KBM-7 (cell line): ENCODE measurements at places on chromosomes 1 and 21.

- DNase-seq: no peak
Observed at GRCh38 chr1:101122452-101123166, 97.0 kb upstream of the DPH5 start.

- DNase-seq: no peak
Observed at GRCh38 chr1:30857964-30858363, 50.6 kb downstream of the SDC3 start.

DNA sequence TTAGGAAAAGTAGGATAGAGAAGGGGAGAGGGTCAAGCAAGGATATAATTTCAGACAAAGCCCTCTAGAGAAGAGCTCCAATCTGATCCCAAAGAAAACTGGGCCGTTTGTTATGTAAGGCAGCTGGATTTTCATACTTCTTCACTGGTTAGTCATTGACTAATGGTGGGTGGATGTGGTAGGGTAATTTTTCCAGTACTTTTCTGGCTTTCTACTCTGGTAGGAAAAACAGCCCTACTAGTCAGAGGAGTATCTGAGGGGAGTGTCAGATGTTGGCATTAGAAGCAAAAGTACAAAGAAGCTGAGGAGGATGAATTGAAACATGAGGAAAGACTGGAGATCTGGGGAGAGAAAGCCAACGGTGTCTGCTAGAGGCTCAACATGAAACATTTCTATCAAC is 145.3 kb downstream of the TNFSF18 start:
- no peak for DNase-seq

DNA sequence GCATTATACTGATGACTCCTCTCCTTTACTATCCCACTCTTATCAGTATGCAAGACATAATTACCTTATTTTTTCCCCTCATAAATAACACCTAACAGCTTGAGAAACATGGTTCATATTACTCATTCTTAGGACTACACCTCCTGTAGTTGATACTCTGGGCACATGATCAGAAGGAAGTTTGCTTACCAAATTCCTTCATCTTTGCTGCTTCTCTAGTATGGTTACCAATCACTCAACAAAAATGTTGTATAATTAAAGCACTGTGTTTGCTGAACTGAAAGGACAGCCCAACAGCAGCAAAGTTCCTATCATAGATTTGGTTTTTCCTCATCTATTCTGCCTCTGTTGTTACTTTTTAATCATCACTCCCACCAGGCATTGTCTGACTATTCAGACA is 586.3 kb downstream of the LRRIQ3 start:
- no peak for DNase-seq

- peak; percentile 3 for DNase-seq
Observed at GRCh38 chr1:77475641-77476040, 193.8 kb downstream of the AK5 start.

GRCh38 chr1:244445320-244446181 is 6.2 kb downstream of the ADSS2 start:
- DNase-seq: no peak

GRCh38 chr1:172497230-172497629 is 35.7 kb upstream of the SUCO start:
- DNase-seq: peak; percentile 15

DNA sequence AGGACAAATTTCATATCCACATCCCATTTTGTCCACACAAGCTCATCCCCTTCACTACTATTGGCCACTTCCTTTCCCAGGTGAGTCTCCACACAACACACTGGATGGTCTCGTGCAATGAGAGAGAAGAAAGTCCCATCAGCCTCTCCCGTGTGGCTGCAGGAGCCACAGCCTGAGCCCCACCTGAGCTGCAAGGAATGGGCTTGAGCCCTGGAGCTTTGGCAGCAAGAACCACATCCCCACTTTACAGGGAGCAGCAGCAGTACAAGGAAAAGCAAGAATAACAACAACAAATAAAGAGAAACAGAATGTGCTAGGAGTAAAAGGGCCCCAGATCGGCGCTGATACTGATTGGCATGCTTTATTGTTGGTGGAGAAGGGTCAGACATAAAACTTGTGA is 117.7 kb downstream of the TPTE start:
- no peak for DNase-seq

DNA sequence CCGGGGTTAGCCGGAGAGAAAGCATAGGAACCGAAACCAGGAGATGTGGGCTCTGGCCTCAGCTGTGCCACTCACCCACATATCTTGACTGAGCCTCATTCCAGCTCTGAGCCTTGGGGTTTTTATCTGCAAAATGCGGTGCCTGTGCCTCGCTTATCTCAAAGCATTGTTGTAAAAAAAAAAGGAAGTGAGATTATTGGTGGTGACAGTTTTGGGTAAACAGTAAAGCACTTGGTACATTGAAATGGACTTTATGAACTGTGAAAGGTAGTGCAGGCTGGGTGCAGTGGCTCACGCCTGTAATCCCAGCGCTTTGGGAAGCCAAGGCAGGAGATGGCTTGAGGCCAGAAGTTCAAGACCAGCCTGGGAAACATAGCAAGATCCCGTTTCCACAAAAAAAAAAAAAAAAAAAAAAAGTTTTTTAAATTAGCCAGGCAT is 3.8 kb downstream of the PTAFR start:
- peak; percentile 93 for DNase-seq

DNA sequence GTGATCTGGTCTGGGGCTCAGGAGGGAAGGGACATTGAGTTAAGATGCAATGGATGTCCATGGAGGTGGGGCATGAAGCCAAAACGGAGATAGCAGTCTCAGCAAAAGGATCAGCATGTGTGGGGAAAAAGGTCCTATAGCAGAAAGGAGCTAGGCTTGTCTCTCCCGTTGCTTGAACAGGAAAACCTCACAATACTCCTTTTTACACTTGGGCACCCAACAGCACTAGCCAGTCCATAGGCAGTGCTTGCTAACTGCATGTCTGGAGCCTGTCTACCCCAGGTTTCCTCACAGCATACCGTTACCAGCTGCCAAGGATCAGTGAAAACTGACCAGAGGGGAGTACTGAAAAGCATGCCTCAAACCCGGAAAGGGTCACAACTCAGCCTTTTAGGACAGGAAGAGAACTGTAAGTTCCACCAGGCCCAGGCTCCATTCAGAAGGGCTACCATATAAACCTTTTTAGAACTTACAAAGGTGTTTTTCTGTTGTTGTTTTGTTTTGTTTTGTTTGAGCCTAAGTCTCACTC is 78.6 kb downstream of the JAK1 start:
- no peak for DNase-seq

- peak; percentile 97 for DNase-seq
Observed at GRCh38 chr1:27300341-27301051, 21.5 kb upstream of the TMEM222 start.

DNA sequence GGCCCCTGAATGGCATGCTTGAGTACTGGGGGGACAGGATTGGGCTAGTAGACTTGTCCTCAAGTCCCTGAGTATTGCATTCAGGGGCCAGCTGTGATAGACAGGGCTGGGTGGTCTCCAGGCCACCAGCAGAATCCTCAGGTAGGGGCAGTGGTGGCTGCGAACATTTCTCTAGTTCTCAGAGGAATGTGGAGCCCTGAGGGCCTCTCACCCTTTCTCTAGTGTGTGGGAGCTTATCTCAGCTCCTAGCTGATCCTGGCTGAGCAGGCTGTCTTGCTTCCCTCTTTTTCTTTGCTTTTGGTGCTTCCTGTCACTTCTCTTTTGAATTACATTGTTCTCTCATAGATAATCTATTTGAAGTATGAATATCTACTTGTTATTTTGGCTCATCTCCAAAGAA is 30.0 kb upstream of the PM20D1 start:
- no peak for DNase-seq

DNA sequence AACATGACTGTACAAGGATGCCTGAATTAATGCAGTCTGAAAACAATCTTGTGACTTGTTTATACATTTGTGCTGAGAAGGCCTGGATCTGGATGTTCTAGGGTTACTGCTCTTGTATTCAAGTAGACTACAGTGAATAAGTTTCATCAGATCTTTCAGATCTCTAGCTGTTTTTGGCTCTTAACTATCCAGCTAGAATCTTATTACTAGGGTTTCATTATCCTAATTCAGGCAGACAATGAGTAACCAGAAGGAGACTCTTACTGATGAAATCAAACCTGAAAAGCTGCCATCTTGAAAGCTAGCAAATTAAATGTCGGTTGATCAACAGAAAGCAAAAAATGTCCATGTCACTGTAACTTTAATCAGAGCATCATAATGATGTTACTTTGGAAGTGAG is 112.5 kb upstream of the KCNK2 start:
- no peak for DNase-seq

DNA sequence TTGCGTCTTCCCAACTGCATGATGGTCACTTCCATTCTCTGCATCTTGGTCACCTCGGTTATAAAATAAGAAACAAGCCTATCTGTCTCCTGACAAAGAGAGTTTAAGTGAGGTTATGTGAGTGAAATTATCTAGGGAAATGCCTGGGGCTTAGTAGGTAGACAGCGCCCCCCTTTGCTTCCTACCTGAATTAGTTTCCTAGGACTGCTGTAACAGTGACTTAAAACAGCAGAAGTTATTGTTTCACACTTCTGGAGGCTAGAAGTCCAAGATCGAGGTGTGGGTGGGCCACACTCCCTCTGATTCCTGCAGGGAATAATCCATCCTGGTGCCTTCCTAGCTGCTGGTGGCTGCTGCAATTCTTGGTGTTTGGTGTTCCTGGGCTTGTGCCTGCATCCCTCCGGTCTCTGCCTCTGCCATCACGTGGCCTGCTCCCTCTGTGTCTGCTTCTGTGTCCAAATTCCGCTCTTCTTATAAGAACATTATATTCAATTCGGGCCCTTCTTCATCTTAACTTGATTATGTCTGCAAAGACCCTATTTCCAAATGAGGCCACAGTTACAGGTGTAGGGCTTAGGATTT is 92.6 kb downstream of the IGSF21 start:
- DNase-seq: no peak

- DNase-seq: no peak
Observed at GRCh38 chr21:27820342-27820741, 853.5 kb upstream of the ADAMTS5 start.

DNA sequence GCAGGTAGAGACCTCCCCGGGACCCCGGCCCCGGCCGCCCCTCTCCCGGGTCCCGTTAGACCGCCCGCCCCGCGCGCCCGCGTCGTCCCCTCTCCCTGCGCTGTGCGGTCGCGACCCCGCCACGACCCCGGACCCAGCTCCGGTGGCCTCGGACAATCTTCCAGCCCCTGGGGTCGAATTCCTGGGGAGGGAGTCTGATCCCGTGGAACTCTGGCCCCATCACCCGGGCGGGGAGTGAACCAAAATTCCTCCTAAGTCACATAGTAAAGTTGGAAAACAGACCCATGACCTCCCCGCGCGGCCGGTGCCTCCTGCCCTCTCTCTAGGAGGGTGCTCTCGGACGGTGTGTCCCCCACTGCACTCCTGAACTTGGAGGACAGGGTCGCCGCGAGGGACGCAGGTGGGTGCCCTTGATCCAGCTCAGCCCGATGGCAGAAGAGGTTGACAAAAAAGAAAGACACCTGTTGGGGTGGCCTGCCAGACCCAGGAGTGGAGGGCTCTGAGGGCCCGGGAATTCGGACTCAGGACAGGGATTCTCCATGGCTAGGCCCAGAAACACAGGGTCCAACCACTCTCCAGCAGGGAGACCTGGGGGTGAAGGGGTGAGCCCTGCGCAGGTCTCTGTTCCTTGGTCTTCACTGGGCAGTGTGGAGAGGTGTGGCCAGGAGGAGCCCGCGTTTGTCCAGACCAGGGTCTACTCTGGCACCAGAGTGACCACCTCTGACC is 451 bp downstream of the ADAMTSL4 start:
- no peak for DNase-seq

DNA sequence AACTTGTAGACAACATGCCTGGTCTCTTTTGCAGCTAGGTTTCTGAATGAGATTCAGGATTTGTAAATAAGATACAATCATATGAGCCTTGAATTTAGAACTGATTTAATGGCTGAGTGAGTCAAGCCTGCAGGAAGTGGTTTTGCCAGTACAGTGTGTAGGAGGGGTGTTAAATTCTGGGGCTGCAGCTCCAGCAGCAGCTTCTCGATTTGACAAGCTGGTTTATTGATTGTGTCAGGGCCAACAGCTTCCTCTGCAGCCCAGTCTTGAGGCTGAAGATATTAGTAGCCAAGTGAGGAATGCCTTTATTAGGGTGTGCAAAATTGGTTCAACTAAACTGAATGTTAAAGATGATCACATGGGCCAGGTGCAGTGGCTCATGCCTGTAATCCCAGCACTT is 11.5 kb upstream of the PLA2G5 start:
- DNase-seq: peak; percentile 58

- DNase-seq: no peak
Observed at GRCh38 chr21:19810779-19811178, 1187.4 kb upstream of the NCAM2 start.

- DNase-seq: peak; percentile 28
Observed at GRCh38 chr1:156796340-156797097, 20.1 kb downstream of the SH2D2A start.

DNA sequence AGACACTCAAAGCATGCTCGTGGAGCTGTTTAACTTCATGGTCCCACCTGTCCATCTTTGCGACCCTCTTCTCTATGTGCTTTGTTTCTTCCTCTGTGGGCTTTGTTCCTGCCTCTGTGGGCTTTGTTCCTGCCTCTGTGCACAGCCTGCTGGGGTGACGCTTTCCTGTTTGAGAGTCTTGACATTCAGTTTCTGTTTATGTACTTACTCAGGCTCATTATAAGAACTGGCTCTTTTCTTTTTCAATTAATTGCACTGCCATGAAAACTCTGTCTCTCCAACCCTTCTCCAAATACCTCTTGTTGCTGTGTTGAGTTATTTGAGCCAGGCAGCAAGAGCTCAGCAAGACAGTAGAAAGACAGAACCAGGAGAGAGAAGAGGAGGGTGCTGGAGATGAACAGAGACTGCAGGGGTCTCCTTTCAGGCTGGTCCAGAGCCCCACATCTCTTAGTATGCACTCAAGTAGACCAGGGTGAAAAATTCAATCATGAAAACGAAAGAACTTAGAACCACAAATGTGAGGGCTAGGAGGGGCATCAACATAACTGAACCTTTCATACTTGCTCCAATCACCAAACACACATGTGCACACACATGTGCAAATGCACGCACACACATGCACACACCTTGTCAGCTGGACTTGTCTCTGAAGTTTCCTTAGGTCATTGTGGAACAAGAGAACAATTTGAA is 88.3 kb upstream of the SGIP1 start:
- peak; percentile 47 for DNase-seq

GRCh38 chr1:69911301-69911801 is 294.0 kb downstream of the LRRC40 start:
- no peak for DNase-seq

- DNase-seq: no peak
Observed at GRCh38 chr1:67493148-67493547, 62.9 kb upstream of the SERBP1 start.

GRCh38 chr1:21586846-21587601 is 77.8 kb downstream of the ALPL start:
- DNase-seq: no peak

- DNase-seq: no peak
Observed at GRCh38 chr1:107010582-107010981, 45.9 kb upstream of the PRMT6 start.

- DNase-seq: no peak
Observed at GRCh38 chr1:2584686-2585317, 1.8 kb upstream of the PRXL2B start.

GRCh38 chr1:77060000-77060399 is 159.2 kb downstream of the PIGK start:
- DNase-seq: peak; percentile 82

- no peak for DNase-seq
Observed at GRCh38 chr21:44994047-44994694, 54.3 kb downstream of the SLX9 start.

GRCh38 chr1:1034439-1034781 is 14.5 kb downstream of the AGRN start:
- DNase-seq: no peak
